ENCODE measurements at places on chromosomes 1 and 21. TPM values are rescaled to one million over a fixed set of nuclear protein-coding genes. Genes with fewer than 3 reads are reported as not detected.

Gene BLACAT1
- polyA plus RNA-seq: 4.1 TPM

DNA sequence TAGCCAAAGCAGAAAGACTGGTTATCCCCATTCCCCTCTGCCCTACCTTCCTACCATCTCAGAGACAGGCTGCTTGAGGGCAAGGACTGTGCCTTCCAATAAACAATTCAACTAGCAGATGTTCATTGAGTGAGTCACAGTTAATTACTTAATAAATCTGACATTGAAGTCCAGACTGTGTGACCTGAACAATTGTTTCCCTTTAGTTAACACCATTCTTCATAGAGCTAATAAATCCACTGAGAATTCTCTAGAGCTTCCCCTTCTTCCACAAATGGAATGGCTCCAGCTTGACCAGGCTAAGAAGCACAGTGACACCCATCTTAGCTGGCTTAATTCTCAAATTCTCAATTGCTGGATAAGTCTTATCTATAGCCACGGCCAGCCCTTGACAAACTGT, 61.9 kb upstream of the GJA5 start:
- no peak for DNase-seq

Gene AIM2
- polyA plus RNA-seq: 0.24 TPM

- DNase-seq: no peak
Measured at GRCh38 chr1:227043755-227044154, 103.7 kb downstream of the COQ8A start.

- DNase-seq: no peak
Measured at GRCh38 chr1:93516164-93516563, 68.2 kb downstream of the FNBP1L start.
